ENCODE measurements at places on chromosomes 6 and 20.

GRCh38 chr20:13382786-13383185 is 161.7 kb downstream of the ISM1 start:
- DNase-seq: no peak

DNA sequence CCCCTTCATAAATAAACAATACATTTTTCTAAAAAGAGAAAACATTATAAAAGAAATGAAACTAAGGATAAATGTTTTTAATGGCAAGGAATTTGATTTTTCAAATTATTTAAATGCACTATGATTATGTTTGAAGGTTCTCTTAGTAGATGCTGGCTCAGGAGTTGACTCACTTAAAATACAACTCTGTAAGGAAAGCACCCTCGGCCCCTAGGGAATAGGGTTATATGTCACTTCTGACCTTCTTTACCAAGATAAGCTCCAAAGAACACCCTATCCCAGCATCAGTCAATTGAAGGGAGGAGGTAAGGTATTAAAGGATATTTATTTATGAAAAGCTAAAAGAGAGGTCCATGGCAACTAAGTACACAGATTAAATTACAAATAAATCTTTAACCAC is 6.8 kb downstream of the SNAP91 start:
- no peak for DNase-seq

GRCh38 chr6:168097621-168098430 is 18.8 kb upstream of the FRMD1 start:
- no peak for DNase-seq

DNA sequence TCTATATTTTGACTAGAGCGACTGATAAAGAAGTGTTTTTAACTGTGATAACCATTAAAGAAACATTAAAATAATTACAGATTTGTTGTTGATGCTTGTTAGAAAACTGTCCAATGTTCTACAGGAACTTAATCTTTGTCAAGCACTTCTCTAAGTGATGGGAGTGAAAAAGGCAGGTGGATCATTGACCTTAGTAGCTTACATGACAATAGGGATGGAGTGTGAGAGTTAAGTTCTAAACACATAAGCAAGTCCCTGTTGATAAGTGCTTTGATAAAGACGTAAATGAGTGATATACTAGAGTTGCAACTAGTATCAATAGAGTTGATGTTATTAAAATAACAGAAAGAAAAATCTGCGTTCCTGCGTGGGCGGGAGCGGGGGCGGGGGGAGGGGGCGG is 931.5 kb upstream of the EPHA7 start:
- no peak for DNase-seq

DNA sequence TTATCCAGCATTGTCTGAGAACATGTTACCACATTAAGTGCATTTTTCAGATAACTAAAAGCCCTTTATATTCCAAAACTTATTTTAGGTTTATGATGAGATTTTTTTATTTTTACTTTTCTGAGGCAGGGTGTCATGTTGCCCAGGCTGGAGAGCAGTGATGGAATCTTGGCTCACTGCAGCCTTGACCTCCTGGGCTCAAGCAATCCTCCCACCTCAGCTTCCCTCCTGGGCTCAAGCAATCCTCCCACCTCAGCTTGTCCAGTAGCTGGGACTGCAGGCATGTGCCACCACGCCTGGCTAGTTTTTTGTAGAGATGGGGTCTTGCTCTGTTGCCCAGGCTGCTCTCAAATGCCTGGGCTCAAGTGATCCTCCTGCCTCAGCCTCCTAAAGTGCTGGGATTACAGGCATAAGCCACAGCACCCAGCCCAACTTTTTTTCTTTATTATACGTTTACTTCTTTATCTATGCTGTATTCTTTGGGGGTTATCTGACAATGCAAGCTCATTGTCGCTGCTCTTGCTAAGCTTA is 6.2 kb downstream of the DYNLT1 start:
- no peak for DNase-seq

- DNase-seq: no peak
Measured at GRCh38 chr6:132401618-132402285, 477 bp upstream of the MOXD1 start.

GRCh38 chr6:82840571-82840970 is 225.1 kb downstream of the UBE3D start:
- no peak for DNase-seq

DNA sequence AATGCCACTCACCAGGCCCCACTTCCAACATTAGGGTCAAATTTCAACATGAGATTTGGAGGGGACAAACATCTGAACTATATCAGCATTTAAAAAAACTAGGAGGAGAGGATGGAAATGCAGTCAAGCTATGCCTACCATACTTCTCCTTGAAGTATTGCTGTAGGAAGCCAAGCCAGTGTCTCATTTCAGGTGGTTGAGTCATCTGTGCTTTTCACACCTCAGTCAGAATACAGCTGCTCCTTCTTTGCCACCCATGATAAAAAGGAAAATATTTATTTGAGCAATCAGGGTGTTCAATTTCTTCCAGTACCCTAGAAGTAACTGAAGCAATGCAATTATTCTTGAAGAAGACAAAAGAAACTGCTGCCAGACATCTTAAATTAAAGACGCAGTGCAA is 47.0 kb upstream of the EEF1E1 start:
- DNase-seq: no peak

- DNase-seq: no peak
Measured at GRCh38 chr6:63643862-63644261, 8.3 kb downstream of the PHF3 start.

GRCh38 chr20:311609-312008 is 13.7 kb upstream of the SOX12 start:
- no peak for DNase-seq

GRCh38 chr6:149261364-149262040 is 56.0 kb upstream of the TAB2 start:
- DNase-seq: no peak

All from omental fat pad (tissue), 4 donors.